ENCODE measurements at places on chromosomes 12 and 14.
A peak's percentile ranks its signal among the peaks of the same experiment; 100 is the strongest.

- no peak for DNase-seq
Measured at GRCh38 chr12:95642583-95642982, 91.3 kb upstream of the USP44 start.

GRCh38 chr12:39467432-39467870 lies 24.5 kb upstream of the KIF21A start:
- no peak for DNase-seq

- DNase-seq = no peak
Measured at GRCh38 chr12:108616941-108617858, 16.5 kb downstream of the SELPLG start.

GRCh38 chr14:101476916-101477553 lies 84.3 kb upstream of the DIO3 start:
- no peak for DNase-seq

DNA sequence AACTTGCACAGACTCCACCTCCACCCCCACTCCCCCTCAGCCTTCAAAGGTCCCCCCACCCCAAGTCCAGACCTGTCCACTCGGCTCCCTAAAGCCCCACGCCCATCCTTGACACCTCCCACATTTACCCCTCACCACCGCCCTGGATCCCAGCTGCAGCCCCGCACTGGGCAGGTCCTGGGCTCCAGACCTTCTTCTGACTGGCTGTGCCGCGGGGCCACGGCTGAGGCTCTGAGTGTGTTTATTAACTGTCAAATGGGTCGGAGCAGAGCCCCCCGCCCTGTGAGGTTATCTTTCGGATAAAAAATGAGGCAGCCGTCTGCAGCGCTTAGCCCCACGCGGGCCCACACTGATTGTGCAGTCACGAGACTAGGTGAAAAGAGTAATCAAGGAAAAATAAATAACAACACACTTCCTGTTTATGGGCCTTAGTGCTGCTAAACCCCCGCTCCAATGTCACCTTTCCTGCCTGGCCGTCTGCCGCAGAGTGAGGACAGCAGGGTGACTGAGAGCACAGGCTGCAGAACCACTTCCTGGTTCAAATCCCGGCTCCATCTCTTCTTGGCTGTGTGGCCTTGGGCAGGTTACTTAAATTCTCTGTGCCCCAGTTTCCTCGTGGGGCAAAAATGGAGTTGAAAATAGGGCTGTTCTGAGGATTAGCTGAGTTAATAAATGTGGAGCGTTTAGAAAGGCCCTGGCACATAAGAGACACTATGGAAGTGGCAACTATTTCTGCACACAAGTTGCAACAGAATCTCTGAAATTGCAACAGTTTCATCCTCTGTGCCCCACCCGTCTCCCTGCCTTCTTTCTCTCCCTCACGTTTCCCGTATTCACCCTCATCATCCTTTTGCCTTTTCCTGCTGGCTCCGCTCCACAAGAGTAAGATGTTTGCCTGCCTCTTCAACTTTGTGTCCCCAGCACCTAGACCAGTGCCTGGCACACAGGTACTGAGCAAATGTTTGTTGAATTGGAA lies 9.4 kb downstream of the SETD1B start:
- DNase-seq = peak; percentile 41

DNA sequence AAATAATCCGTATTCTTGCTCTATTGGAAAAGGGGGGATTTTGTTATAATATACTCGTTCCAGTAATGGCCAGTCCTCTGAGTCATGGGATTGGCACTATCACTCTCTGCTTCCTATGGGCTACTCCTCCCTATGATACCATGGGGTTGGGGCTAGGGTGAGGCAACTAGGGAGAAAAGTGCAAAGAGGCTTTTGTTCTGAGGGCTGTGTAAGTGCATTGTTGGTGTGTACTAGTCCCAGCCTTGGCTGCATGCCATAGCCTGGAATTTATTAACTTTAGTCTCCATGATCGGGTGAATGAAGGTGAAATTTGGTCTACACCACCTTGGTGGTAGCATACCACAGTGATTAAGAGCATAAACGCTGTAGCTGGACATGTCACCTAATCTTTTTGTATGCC lies 247.6 kb downstream of the RPAP3 start:
- peak; percentile 32 for DNase-seq

GRCh38 chr14:58942516-58942915 lies 246.0 kb upstream of the DAAM1 start:
- peak; percentile 75 for DNase-seq

All from AG20443 (cell line).